ENCODE measurements at places on chromosomes 7 and 10. TPM values are rescaled to one million over a fixed set of nuclear protein-coding genes. Genes with fewer than 3 reads are reported as not detected.

Gene CYP3A7
- total RNA-seq, result not detected

Gene LLCFC1
- not detected for total RNA-seq

DNA sequence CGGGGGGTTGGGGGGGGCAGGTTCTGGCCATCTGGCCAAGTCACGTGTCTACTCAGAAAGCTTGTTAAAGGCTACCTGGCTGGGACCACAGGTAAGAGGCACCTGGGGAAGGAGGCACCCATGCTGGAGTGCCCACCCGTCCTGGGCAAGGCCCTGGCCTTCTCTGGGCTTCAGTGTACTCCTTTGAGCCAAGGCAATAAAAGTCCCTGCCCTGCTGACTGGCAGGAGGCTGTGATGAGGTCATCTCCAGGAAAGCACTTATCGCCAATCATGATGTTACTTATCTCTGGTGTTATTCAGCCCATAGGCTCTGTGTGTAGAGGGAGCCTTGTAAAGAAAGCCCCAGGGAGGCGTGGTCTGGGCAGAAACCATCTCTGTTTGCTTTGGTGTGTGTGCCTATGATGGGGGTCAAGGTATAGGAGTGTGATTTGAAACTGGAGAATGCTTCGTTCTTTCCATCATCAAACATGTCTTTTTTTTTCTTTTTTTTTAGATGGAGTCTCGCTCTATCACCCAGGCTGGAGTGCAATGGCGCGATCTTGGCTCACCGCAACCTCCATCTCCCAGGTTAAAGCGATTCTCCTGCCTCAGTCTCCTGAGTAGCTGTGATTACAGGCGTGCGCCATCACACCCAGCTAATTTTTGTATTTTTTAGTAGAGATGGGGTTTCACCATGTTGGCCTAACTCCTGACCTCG lies 2.5 kb upstream of the CLDN4 start:
- DNase-seq, result no peak

GRCh38 chr7:27846388-27846787 lies 106.4 kb downstream of the TAX1BP1 start:
- no peak for DNase-seq

DNA sequence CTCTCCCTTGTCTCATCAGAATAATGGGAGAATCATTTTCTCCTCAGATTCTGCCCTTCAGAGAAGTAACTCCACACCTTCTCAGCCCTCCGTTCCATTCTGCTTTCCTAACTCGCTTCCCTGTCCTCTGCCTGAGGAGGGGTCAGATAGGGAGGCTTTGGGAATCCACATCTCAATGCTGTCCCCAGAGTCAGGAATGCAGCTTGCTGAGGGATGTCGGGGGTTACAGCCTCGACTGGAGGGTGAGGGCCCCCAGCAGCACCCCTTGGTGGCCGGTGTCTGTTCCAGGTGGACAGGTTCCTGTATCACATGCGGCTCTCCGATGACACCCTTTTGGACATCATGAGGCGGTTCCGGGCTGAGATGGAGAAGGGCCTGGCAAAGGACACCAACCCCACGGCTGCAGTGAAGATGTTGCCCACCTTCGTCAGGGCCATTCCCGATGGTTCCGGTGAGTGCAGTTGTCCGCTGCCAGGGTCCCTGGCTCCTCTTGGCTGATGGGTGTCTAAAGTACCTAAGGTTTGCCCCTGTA lies 6.9 kb downstream of the HKDC1 start:
- no peak for DNase-seq

Gene BET1
- 14.2 TPM for total RNA-seq

DNA sequence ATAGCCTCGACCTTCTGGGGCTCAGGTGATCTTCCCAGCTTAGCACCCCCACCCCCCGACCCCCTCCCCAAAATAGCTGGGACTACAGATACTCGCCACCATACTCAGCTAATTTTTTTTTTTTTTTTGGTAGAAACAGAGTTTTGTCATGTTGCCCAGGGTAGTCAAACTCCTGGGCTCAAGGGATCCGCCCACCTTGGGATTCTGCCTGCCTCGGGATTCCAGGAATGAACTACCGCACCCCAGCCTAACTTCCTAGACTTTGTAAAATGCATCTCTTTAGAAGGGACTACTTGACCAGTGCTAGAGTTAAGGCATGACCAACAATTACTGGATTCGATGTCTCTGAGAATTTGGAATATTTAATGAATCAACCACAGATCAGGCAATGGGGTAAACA lies 85.9 kb downstream of the MDFIC start:
- DNase-seq, result no peak

Gene STK31
- 0.46 TPM for total RNA-seq

- DNase-seq, result no peak
These were observed 73.4 kb downstream of the VIPR2 start for GRCh38 chr7:159071260-159071659.

DNA sequence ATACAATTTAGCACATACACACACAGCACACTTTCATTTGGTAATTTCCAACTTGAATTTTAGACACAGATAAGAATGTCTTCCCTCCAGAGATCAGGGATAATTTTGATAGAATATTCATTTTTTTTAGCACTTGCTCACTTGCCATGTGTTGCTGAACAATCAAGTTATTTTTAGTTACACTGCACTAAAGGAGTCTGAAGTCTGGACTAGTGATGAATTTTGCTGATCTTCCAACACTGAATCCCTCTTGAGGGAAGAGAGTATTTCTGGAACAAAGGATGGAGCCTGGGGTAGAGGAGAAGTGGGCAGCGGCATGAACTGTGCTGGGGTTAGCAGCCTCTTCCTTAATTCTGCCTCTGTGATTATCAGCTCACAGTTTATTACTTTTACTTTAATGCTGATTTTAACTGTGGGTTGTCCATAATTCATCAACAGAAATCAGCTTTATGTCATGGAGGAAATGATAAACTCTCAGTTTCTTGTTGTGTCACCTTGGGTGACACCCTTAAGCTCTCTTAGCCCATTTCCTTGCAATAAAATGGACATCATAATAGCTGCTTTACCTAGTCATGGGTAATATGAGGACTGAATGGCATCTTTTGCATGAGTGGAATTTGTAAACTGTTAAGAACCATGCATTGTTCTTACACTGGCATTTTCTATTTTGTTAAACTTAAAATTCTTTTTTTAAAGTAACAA lies 32.1 kb downstream of the SGPL1 start:
- DNase-seq, result no peak

- DNase-seq, result no peak
These were observed 21.6 kb downstream of the HIP1 start for GRCh38 chr7:75716992-75717626.

Gene CYP17A1
- total RNA-seq, result not detected

DNA sequence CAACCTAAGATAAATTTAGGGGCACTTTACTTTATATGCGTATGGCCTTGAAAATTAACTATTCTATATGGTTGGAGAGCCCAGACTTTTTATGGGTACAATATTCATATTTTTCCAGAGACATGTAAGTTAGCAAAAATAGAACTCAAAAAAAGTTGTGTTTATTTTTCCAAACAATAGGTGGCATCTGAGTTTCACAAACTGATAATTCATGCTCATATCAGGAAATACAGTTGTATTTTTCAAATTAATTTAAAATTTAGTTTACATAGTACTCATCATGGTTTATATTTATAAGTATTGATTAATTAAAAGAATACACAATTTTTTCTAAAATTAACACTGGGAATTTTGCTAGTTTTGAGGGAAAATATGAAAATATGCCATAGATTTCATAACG lies 34.6 kb downstream of the ANKRD7 start:
- no peak for DNase-seq

GRCh38 chr7:139252451-139252850 lies 21.4 kb downstream of the UBN2 start:
- DNase-seq, result no peak

GRCh38 chr7:15288741-15289140 lies 273.1 kb downstream of the AGMO start:
- DNase-seq, result no peak

- no peak for DNase-seq
These were observed 52.5 kb downstream of the CUX1 start for GRCh38 chr7:101869901-101870290.

Gene SHTN1
- total RNA-seq, result 3.7 TPM

Gene CNOT4
- total RNA-seq, result 26.6 TPM

GRCh38 chr10:21160116-21160515 lies 263.0 kb upstream of the NEBL start:
- DNase-seq, result no peak

GRCh38 chr7:83036130-83036529 lies 126.6 kb downstream of the PCLO start:
- DNase-seq, result no peak

DNA sequence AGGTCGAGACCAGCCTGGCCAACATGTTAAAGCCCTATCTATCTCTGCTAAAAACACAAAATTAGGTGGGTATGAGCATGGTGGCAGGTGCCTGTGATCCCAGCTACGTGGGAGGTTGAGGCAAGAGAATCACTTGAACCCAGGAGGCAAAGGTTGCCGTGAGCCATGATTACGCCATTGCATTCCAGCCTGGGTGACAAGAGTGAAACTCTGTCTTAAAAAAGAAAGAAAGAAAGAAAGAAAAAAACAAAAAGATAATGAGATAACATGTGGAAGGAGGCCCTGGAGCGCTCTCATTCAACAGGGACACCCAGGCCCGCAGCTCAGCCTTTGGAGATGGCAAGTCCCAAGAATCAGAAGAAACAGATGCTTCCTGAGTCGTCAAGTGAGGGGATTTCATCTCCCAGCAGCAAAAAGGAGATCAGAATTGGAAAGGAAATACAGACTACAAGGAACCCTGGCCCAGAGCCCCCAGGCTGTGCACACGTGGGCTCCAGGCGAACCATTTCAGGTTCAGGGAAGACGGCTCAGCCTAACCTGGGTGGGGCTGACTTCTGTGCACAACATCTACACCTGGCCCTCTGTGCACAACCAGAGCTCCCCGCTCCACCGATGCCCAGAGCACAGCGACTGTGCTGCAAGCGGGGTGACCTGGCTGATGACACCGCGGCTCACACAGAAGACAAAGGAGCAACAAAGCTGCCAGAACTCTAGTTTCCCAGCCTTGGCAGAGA lies 33.3 kb downstream of the GNA12 start:
- peak; percentile 59 for DNase-seq

GRCh38 chr10:116385311-116385710 lies 42.3 kb upstream of the PNLIPRP3 start:
- DNase-seq, result no peak

Gene TMEM270
- not detected for total RNA-seq

Gene AZGP1
- 94.1 TPM for total RNA-seq

DNA sequence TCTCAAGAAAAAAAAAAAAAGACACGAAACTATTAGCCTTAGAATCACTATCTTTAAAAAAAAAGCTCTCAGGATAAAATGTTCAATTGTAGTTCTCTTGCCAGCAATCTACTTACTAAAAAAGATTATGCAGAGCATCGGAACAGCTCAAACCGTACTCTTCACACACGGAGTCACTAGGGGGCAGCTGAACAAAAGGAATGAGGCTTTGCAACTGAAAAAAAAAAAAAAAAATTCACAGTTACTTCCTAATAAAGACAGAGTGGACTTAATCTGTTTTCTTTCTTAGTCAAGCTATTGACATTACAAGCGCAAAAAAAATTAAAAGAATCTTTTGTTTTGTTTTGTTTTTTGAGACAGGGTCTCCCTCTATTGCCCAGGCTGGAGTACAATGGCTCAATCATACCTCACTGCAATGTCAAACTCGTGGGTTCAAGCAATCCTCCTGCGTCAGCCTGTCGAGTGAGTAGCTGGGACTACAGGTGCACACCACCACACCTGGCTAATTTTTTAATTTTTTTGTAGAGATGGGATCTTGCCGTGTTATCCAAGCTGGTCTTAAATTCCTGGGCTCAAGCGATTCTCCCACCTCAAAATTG lies 11.5 kb downstream of the PMS2 start:
- no peak for DNase-seq

GRCh38 chr7:47957156-47957555 lies 8.9 kb upstream of the PKD1L1 start:
- DNase-seq, result no peak

DNA sequence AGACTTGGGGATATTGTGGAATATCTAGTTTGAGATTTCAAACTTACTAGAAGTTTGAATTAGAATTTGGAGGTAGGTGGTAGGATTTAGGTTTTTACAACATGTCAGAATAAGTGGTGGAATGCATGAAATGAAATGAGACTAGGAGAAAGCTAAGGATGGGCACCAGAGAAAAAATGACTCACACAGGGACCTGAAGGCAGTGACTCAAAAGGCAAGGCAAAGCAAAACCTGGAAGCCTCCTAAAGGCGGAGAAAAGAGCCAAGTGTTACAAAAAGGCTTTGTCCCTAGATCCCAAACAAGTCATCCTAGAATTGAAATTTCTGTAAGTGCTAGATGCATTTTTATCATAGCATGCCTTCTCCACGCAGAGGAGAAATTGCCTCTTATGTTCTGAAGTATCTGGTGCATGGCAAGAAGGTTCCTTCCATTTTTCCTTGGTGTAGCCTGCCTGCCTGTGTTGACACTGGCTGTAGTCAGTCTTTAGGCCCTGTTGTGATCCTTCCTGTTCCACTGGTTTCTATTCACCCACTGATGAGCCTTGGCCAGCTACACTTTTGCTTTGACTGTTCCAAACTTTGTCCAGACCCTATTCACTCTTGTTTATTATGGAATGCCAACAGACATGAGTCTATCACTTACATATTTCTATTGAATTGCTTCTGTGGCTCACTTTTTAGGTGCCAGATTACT lies 109.3 kb downstream of the ETV1 start:
- DNase-seq, result no peak

- no peak for DNase-seq
These were observed 24.3 kb downstream of the TECTB start for GRCh38 chr10:112307358-112308124.

DNA sequence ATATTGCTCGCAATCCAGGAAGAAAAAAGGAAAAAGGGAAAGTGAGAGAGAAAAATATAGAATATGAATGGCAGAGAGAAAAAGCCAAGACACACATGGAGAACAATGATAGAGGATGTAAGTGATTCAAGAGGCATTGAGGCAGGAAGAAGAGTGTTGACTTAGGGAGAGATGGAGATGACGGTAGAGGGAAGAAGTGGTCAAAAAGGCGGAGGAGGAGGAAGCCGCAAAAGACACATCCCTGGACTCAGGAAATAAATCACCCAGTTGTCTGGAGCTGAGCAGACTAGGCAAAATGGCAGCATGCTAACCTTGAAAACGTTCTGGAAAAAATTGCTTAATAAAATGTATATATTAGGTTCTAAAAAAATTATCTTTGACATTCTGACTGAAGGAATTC lies 17.7 kb upstream of the GPR37 start:
- no peak for DNase-seq

Gene ACTL6B
- total RNA-seq, result not detected

Measured in Right ventricle myocardium inferior (tissue), 1 donor.